ENCODE measurements at places on chromosomes 5 and 9.

DNA sequence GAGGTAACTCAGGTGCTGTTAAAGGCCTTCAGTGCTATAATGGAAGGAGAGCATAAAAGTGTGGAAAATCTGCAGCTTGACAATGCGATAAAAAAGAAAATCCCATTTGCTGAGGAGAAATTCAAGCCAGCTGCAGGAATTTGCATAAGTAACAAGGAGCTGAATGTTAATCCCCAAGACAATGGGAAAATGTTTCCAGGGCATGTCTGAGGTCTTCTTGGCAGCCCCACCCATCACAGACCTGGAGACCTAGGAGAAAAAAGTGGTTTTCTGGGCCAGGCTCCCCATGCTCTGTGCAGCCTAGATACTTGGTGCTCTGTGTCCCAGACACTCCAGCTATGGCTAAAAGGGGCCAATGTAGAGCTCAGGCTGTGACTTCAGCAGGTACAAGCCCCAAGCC is 1159.6 kb downstream of the CDH18 start:
- no peak for DNase-seq

DNA sequence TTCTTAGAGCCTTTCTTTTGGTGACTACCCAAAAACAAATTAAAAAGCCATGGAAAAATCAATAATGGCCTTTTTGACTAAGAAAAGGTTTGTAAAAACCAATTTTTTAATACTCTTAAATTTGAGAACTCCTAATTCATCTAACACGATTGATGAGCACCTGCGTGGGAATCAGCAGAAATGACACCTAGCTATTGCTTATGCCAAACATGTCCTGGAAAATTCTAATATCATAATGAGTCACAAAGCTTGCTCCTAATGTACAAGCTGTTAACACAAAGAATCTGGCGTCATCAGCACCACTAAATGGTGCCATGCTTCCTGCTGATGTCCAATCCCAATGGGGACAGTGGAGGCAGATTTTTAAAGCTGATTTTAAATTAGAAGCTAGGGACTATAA is 146.2 kb upstream of the LRRTM2 start:
- no peak for DNase-seq

DNA sequence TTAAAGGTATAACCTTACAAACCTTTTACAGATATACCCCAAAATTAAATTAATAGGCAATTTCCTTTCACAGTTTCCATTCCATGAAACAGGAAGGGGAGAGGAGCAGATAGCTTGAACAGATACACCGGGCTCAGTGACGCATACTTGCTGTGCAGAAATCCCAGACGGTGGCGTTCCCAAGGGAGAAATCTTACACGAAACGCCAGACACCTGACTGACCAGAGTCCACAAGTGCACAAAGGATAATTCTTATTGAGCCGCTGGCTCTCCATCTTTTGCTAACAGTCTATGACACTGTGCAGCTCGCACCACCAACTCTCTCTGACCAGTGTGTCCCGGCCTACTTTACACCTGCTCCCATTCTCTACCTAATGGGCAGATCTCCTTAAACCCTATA is 37.4 kb downstream of the PTCH1 start:
- no peak for DNase-seq

GRCh38 chr5:116475338-116475737 is 99.3 kb downstream of the SEMA6A start:
- DNase-seq = no peak

GRCh38 chr9:18071651-18072060 is 402.3 kb upstream of the ADAMTSL1 start:
- DNase-seq = no peak

- no peak for DNase-seq
These were observed 46.5 kb downstream of the PTBP3 start for GRCh38 chr9:112286926-112287325.

DNA sequence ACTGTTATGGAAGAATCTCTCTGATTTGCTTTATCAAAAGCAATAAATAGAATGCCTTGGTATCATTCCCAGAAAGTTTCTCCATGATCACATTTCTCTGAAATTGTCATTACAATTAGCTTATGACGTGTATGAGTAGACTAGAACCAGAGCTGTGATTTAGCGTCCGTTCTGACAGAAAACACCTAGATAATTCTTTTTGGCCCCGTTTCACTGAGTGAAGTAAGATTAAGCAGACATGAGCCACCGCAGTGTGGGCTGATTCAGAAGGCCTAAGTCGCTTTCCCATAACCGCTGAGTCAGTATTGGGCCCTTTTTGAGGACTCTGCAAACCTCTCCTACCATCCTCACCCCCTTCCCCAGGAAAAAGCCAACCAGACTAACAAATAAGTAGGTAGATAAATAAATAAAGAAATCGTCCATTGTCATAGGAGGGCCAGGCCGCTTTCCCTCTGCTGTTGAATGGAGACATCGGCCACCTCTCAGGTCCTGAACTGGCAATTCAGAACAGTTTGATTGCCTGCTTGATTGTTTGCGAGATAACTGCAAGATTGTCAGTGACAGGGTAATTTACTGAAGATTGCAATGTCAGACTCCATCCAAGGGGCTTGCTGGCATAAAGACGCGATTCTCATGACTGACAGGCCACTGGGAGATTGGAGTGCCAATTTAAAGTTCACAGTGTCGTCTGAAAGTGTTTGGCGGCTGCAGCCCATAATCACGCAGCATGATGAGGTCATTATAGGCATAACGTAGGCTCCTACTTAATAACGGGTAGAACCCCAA is 105.0 kb upstream of the WWC1 start:
- no peak for DNase-seq

Measured in AG04450 (cell line).